Kidney epithelial cell (primary cell): ENCODE measurements at places on chromosomes 6 and 20.

- no peak for DNase-seq
Observed at GRCh38 chr20:36528176-36528874, 13.0 kb upstream of the MYL9 start.

- no peak for DNase-seq
Observed at GRCh38 chr6:127950566-127951145, 49.8 kb upstream of the THEMIS start.

GRCh38 chr6:37048851-37049757 lies 43.6 kb downstream of the FGD2 start:
- DNase-seq, result peak; percentile 90

DNA sequence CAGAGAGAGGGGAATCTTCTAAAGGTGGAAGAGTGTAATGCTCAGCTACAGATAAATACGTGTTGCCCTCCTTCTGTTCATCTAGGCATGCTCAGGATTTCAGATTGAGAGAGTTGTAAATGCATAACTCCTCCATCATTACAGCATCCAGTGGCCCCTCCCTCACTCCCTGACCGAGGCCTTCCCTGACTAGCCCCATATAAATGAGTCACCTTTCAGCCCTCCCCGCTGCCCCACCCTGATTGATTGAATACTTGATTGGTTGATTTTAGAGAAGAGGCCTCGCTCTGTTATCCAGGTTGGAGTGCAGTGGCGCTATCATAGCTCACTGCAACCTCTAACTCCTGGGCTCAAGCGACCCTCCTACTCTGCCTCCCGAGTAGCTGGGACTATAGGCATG lies 193.7 kb downstream of the EYA2 start:
- DNase-seq, result no peak

GRCh38 chr20:59829054-59829785 lies 104.2 kb downstream of the SYCP2 start:
- DNase-seq, result no peak

DNA sequence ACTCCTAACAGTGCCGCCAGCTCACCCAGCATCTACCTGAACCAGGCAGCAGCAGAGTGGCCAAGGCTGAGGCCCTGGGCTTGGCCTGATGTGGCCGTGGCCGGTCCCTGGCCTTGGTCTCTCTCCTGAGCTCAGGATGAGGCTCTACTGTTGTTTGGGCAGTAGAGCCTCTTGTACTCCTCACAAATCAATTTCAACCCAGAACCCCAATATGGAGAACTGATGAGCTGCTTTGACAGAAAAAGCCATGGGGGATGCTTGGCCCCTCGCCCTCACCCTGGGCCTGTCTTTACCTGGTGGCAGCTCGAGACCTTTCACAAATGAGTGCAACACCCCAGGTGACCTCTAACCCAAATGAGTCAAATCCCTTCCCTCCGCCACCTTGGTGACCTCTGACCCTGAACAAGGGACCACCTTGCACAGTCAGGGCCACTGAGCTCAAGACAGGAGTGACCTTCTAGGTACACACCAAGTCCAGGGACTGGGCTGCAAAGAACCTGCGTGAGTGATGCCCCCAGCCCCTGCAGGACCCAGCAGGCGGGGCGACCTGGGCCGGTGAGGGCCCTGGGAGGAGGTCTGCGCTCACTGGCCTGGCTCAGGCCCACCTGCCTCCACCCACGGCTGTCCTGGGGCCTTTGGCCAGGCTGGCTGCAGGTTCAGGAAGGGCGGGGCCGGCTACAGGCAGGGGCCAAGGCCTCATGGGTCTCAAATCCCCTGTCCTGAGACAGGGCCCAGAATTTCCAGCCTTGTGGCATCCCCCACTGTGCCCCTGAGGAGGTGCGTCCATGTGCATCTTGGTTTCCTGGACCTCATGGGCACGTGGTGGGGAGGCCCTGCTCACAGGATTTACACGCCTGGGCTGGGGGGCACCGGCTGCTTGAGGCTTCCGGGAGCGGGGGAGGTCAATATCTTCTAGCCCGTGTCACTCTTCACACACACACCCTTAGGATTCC lies 30.2 kb downstream of the PSMG4 start:
- no peak for DNase-seq

DNA sequence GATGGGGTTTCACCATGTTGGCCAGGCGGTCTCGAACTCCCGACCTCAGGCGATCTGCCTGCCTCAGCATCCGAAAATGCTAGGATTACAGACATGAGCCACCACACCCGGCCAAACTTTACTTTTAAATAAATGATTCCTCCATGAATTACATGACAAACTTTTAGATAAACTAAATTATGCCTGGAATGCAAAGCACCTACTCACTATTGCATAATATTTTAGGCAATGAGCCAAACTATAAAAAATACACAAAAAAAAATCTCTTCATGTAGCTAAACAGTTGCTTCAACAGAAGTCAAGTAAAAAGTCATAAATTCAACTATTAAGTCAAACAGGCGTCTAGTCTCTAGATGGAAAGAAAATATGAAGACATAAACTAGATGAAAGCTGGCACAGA lies 56.5 kb downstream of the PTPRK start:
- no peak for DNase-seq

DNA sequence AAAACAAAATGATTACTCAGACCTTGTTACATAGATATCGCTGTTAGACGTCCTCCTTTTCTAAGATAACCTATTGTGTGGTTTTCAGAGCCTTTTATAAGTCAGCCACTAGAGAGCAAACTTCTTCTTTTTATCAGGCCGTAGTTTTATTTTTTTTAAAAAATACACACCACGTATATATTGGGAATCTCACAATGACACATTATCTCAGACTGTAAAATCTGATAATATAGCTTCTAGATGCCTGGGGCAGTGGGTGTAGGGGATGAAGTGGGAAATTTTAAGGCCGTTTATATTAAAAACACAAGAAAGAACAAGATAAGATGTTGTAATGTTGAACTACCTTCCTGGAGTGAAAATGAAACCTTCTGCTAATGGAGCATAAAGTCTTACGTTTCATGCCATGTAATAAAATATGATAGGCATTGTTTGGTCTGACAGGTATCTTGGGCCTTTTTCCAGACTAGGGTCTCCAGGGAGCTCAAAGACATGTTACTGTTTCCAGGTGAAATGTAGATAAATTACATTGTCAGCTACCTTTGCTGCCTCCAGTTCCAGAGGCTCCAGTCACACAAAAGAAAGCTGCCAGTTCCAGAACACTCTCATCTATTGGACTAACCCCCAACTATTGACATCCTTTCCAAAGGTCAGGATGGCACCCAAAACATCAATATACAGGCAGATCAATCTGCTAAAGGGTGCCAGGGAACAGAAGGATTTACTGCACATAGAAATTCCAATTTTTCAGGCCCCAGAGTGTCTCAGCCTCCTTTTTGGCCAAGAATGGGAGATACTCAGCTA lies 130.2 kb upstream of the AKIRIN2 start:
- no peak for DNase-seq

DNA sequence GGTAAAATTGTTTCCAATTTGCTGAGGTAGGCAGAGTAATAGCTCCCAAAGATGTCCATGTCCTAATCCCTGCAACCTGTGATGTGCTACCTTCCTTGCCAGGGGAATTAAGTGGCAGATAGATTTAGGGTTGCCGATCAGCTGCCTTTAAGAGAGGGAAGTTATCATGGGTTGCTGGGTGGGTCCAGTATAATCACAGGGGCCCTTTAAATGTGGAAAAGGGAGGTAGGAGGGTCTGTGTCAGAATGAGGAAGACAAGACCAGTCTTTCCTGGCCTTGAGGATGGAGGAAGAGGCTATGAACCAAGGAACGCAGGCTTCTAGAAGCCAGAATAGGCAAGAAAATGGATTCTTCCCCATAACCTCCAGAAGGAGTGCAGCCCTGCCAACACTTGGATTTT lies 50.7 kb downstream of the CTCFL start:
- no peak for DNase-seq

GRCh38 chr20:57240581-57241362 lies 25.7 kb downstream of the BMP7 start:
- DNase-seq, result no peak

DNA sequence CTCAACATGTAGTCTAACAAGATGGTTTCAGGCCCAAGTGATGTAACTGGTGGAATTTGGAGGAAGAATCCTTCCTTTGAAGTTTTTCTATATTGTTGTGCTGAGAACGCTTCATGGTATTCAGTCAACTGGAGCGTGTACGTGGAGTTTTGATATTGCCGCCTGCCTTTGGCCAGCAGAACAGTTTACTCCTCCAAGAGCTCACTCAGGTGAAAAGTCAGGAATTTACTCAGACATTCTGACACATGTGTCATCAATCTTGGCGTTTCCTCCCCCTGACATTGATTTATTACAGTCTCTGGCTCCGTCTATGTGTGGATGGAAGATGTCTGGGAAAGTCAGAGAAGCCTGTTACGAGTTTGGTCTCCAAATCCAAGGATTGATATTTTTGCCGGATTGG lies 19.0 kb upstream of the TGM2 start:
- DNase-seq, result peak; percentile 91

- DNase-seq, result no peak
Observed at GRCh38 chr6:96212066-96212465, 196.3 kb downstream of the FUT9 start.

- DNase-seq, result no peak
Observed at GRCh38 chr6:91141346-91141745, 554.5 kb upstream of the MAP3K7 start.
